ENCODE measurements at places on chromosomes 3 and 15.
A peak's percentile ranks its signal among the peaks of the same experiment; 100 is the strongest.

GRCh38 chr15:75928680-75929608 is 25.3 kb downstream of the FBXO22 start:
- peak; percentile 35 for DNase-seq

- no peak for DNase-seq
Measured at GRCh38 chr3:150521463-150521862, 24.8 kb downstream of the SERP1 start.

DNA sequence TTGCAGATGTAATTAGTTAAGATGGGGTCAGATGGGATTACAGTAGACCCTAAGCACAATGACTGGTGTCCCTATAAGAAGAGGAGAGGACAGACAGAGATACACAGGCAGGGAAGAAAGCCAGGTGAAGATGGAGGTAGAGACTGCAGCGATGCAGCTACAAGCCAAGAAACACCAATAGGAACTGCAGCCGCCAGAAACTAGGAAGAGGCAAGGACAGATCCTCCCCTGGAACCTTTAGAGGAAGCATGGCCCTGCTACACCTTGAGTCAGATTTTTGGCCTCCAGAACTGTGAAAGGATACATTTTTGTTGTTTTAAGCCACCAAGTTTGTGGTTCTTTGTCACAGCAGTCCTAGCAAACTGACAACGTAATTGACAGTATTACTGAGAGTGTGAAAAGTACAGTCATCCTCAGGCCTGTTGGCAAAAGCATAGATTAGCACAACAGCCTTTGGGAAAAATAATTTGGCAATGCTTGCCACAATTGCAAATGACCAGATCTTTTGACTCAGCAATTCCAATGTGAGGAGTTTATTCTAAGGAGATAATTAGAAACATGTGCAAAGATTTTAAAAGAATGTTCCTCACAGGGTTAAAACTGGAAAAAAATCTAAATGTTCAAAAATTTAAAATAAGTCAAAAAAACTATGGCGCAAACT is 82.6 kb upstream of the TJP1 start:
- DNase-seq, result no peak

DNA sequence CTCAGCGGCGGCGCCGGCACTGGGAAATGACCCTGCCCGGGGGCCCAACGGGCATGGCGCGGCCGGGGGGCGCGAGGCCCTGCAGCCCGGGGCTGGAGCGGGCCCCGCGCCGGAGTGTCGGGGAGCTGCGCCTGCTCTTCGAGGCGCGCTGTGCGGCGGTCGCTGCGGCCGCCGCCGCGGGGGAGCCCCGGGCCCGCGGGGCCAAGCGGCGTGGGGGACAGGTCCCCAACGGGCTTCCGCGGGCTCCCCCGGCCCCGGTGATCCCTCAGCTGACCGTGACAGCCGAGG is 172 bp downstream of the ITPKA start:
- no peak for DNase-seq

DNA sequence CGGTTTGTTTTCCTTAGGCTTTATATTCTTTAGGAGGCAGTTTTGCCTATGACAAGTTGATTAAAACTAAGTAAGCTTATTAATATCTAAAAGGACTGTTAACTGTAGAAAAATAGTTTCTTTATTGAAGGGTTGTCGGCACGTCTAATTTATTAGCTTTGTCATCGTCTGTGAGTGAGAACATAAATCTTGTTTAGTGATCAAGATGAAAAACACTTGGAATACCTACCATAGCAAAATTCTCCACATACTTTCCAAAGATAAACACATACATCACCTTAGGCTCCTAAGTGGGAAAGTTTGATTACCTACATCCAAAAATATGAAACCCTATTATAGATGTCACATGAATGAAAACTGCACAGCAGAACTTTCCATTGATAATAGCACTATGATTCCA is 139.1 kb upstream of the BNIP2 start:
- DNase-seq, result no peak

DNA sequence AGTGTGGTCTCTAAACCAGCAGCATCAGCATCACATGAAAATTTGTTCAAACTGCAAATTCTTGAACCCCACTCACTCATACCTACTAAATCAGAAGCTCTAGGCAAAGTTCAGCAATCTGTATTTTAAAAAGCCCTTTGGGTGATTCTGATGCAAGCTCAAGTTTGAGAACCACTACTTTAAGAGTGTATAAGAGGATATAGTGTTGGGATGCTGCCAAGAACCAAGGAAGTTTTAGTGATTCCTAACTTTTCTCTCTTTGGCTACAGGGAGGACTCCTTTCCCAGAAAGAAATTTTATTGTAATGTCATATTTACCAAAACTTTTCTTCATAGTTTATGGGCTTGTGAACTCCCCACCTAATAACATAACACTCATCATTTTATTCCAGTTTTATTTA is 422.2 kb downstream of the TBC1D5 start:
- no peak for DNase-seq

- no peak for DNase-seq
Measured at GRCh38 chr3:184261270-184261853, at the start of gene CAMK2N2. Gene CAMK2N2 (minus strand): TSS chr3:184261553. CDS start chr3:184261285, 268 bp downstream.

DNA sequence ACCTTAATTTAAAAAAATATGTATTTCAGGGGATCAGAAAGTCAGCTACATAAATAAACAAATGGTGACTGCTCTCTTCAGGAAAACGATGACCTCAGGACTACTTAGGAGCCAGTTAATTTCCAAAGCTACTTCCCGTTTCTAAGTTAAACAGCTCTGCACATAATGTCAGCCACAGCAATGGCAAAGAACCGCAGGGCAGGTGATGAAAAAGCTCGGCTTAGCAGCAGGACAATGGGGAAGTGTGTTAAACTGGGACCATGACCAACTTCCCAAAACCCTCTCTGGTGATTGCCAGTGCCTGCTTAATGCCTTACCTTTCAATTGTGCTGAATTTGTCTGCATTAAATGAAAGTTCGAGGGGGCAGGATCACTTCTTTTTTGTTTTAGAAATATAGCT is 258.9 kb downstream of the FHIT start:
- DNase-seq, result no peak

GRCh38 chr3:174208161-174208560 is 651.0 kb upstream of the NAALADL2 start:
- DNase-seq, result no peak

DNA sequence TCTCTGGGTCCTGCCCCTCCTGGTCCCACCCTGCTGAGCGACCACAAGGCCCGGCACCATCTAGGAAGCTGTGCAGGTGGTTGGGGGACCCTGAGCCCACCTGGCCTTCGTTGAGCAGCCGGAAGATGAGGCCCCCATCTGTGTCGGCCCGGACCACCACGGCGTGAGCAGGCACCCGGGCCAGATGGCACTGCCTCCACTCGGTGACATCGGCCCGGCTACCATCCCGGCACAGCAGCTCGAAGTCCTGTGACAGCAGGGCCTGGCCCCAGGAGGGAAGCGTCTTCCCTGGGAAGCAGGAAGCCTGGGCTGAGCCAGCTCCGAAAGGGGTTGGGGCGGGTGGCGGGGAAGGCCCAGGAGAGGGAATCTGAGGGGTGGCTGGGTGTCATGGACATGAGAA is 12.6 kb downstream of the MELTF start:
- no peak for DNase-seq

GRCh38 chr3:8847317-8847716 is 77.9 kb upstream of the OXTR start:
- DNase-seq, result no peak

- DNase-seq, result no peak
Measured at GRCh38 chr3:97037294-97037943, 223.0 kb downstream of the EPHA6 start.

DNA sequence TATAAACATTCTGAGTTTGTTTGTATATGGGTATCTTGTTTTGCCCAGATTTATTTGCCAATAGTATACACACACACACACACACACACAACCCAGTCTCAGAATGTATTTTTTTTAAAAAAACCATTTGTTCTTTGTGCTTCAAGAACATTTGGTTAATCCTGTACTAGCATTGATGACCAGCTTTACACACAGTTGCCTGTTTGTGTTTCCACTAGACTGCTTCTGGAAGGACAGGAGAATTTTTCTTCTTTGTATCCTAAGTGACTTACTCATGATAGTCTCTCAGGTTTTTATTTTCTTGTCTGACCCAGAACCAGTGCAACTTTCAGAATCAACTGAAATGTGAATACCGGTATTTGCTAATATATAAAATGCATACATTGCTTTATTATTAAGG is 40.5 kb downstream of the U2SURP start:
- no peak for DNase-seq

GRCh38 chr15:60708684-60709083 is 229.7 kb upstream of the ICE2 start:
- no peak for DNase-seq

DNA sequence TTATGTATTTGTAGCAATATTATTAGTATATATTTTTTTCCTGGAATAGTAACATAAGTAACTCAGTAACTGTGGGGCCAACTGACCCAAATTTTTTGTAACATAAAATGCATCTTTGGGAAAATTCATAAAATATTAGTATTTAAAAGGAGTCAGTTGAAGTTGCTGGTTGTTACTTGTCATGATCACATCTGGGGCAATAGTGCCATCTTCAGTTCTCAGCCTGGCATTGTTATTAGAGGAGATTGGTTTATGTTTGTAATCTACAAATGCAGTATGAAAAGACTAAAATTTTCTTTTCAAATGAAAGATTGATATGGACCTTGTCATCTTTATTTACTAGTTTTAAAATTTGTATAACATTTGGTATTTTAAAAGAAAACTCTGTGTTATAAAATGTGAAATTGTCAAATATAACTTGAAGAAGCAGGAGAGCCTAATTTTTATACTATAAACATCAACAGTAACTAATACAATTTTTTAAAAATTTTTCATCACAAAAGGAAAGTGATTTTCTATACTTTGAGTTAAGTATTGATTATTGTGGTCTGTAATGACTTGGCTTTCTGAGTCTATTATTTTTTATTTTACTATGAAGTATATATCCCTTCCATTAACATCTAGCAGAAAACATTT is 38.8 kb upstream of the MLF1 start:
- DNase-seq, result no peak

- DNase-seq, result no peak
Measured at GRCh38 chr15:82103468-82103867, 57.6 kb upstream of the MEX3B start.

DNA sequence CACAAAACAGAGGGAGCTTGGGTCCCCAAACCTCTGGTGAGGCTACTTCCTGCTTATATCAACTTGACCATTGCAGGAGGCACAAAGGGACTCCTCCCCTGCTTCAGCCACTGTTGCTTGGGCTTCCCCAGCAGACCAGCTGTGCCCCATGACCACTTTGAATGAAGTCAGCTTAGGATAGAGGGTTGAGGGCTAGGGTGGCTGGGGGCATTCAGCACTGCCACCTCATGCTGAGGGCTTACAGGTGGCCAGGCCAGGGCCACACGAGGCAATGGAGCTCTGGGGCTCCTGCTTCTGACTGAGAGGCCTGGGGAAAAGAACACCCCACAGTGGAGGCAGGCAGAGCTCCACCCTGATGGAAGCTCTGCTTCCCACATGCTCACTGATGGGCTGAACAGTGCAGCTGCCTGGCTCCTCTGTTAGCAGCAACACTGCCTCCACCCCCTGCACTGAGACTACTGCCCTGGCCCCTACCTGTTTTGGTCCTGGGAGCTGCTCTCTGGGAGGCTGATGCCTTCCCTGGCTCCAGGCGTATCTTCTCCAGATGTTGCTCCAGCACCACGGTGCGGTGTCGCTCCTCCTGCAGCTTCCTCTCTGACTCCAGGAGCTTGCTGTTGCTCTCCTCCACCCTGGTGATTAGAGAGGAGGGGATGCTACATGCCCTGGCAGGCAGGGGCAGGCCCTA is 10.2 kb upstream of the HHATL start:
- no peak for DNase-seq

GRCh38 chr3:159586571-159587202 is 401.9 kb upstream of the IL12A start:
- DNase-seq, result no peak
